CD4-positive, alpha-beta T cell (primary cell): ENCODE measurements at places on chromosomes 11 and 22.
A peak's percentile ranks its signal among the peaks of the same experiment; 100 is the strongest.

DNA sequence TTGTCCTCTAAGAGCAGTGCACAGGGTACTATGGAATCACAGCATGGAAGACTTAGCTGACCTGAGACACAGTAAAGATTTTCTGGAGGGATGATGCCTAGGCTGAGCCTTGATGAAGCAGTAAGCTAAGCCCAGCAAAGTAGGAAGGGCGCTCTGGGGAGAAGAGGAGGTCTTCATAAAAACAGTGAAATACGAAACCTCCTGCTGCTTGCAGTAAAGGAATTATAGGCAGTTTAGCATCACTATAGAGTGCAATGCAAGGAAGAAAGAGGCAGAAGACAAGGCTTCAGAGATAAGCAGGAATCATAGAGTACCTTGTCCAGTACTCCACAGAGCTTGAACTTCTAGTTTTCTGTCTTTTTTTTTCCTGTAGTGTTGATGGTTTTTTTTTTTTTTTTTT is 555.7 kb upstream of the CADM1 start:
- DNase-seq, result no peak

DNA sequence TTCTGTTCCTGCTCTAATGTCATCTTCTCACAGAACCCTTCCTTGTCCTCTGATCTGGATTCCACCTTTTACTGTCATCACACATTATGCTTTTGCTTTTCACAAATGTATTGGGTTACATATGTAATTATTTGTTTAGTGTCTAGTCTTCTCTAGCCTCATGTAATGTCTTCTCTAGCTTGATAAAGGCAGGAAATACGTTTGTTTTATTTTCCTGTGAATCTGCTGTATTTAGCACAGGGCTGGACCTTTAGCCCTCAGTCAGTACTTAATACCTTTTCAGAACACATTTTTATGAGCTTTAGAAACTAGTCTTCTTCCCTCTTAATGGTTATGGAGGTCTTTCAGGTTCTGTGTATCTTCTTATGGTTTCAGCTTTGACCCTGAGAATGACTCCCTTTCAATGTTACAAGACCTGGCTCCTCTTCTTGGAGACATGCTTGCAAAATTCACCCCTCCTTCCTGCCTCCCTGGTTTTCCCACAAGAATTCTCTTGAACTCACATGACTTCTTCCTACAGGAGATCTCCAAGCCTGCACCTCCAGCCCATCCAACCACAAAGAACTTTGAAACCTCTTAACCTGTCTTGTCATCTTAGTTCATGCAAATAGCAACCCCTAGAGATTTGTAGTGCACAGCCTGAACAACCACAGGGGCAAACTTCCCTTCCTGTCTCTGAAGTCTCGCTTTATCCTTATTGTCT is 132.7 kb upstream of the DDI1 start:
- no peak for DNase-seq

DNA sequence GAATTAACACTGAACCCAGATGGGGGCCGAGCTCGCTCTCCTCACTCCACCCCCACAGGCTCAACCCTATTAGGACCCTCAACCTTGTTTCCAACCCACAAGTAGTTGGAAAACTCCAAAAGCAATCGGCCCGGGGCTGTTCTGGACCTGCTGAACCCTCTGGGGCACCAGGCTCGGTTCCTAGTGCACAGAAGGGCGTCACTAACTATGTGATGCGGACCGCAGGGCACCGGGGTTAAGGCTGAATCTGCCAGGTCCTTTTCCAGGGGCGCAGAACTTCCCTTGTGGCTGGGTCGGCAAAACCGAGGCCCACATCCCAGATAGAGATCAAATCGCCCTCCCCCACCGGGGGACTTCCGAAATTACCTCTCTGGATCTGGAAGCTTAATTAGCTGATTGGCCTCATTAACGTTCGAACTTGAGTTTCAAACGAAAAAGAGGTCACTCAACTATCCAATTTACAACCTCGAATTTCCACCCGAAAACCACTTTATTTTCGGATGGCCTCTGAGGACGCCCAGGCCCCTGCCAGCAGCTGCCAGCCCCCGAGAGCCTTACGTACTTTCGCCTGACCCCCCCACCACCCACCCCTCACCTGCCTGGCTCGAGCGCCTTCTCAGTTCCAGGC is 1.7 kb downstream of the SHANK2 start:
- DNase-seq, result no peak

- DNase-seq, result no peak
Observed at GRCh38 chr11:12403122-12403996, 26.0 kb downstream of the PARVA start.

GRCh38 chr22:26170112-26170492 is 840 bp downstream of the SEZ6L start:
- DNase-seq, result no peak

GRCh38 chr11:35153280-35153679 is 14.3 kb downstream of the CD44 start:
- no peak for DNase-seq

DNA sequence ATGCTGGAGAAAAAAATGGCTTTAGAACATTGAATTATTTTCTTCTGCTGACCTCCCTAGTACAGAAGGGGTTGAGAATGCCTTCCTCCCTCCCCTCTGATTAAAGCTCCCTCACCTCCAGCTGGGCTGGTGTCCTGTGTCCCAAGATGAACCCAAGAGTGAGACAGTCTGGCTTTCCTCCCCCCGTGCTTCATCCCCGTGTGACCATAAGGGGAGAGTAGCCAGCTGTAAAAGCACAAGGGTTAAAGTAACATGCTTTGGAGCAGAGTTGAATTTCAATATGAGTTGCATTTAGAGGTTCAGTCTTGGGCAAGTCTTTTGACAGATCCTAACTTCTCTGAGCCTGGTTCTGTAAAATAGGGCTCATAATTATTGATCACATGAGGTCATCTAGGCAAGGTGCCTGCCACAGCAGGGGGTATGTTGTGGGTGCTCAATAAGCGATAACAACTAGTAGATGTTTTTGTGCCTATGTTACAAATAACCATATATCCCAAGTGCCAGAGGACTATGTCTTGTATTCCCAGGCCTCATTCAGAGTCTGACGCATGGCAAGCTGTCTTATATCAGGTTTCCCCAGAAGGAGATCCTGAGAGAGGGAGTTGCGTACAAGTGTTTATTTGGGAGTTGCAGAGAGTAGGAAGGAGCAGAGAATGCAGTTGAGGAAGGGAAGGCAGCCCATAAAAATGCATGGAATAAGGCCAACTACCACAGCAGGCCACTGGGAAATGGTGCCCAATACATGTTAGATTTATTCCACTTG is 4.1 kb downstream of the PRG2 start:
- DNase-seq, result no peak

DNA sequence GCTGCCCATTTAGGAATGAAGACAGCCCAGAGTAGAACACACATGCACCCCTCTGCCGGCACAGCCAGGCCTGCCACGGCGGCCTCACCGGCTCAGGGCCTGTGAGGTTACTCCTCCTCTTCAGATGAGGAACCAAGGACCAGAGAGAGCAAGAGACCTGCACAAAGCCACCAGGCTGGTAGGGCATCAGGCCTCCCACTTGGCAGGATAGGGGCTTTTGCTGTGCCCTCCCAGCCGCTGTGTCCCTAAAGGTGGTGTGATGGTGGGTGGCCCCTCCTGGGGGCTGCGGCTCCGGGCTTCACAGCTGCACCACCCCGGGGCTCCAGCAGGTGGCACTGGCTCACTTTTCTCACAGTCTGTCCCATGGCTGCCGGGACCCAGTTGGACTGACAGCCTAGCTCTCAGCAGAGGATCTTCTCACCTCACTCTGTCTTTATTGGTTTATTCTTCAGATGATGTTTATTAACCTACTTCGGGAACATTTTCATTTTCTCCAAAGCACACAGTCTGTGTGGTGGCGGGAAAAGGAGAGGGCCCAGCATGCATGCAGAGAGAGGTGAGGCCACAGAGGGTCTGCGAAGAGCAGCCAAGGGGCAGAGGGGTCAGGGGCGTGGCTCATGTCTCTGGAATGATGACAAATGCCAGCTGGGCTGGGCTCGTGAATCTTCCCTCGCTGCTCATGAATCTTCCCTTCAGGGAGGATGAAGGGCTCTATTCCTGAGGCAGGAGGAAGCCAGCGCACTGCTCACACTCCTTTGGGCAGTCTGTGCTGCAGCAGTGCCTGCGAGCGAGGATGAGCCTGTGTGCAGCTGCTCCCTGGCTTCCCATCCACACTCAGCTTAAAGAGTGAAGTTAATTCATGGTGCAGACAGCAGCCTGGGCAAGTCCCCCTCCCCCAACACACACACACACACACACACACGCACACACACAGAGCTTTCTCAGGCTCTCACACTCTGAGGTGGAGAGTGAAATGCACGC is 101.1 kb upstream of the PITPNB start:
- DNase-seq, result peak; percentile 60

DNA sequence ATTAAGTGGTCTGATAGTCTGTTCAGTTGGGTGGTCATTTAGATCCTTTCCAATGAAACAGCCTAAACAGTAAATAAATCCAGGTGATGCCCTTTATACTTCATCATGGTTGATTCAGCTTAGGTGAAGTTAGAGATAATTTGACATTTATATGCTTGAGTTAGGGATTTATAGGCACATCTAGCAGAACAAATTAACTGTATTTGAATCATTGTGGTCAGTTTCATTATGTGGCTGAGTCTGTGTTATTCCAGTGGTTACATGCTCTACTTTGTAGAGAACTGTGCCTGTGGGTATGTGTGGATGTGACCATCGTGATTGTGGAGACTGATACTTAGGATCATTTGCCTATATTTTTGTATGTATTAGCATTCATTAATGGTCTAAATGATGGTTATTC is 194.6 kb downstream of the DDX10 start:
- no peak for DNase-seq

GRCh38 chr22:22167791-22168189 is 76.8 kb upstream of the VPREB1 start:
- no peak for DNase-seq

- no peak for DNase-seq
Observed at GRCh38 chr11:14423633-14424032, 64.7 kb upstream of the RRAS2 start.

DNA sequence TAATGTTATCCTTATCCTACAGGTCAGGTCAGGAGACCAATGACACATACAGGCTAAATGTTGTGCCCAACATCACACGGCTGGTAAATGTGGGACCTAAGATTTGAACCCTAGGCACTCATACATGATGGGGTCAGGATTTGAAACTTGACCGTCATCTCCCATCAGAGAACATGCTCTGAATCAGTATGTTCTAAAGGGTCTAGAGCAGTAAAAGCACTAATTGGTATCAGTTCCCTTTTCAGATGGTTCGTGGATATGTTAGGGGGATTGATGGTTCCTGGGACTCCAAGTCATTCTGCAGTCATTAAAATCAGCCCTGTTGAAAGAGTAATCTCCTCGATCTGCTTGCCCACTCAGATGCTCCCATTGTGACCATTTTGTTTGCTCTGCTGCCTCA is 65.5 kb downstream of the BMAL1 start:
- DNase-seq, result no peak

GRCh38 chr11:22898036-22898435 is 37.8 kb upstream of the CCDC179 start:
- DNase-seq, result no peak

DNA sequence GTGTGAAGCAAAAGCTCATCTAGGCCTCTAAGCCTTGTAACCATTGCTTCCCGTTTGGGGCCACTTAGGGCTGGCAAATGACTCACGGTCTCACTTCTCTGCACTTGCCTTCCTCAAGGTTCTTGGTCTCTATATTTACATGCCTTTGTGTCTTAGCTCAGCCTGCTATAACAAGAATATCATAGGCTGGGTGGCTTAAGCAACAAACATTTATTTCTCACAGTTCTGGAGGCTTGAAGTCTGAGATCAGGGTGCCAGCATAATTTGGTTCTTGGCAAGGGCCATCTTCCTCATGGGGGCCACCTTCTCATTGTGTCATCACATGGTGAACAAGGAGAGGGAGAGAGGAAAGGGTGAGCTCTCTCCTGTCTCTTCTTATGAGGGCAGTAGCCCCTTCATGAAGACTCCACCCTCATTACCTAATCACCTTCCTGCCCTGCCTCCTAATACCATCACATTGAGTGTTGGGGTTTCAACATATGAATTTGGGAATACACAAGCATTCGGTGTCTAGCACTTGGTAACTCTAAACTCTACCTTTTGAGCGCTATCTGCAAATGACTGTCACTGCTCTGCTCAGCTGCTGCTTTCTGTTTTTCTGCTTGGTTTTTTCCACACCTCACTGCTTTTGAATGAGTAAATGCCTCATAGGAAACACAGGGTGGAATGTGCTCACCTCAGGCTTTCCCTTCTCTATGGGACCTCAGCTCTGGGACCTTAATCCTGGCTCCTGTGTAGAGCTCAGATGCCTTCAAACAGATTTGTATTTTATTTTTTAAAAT is 16.2 kb upstream of the ME3 start:
- no peak for DNase-seq

DNA sequence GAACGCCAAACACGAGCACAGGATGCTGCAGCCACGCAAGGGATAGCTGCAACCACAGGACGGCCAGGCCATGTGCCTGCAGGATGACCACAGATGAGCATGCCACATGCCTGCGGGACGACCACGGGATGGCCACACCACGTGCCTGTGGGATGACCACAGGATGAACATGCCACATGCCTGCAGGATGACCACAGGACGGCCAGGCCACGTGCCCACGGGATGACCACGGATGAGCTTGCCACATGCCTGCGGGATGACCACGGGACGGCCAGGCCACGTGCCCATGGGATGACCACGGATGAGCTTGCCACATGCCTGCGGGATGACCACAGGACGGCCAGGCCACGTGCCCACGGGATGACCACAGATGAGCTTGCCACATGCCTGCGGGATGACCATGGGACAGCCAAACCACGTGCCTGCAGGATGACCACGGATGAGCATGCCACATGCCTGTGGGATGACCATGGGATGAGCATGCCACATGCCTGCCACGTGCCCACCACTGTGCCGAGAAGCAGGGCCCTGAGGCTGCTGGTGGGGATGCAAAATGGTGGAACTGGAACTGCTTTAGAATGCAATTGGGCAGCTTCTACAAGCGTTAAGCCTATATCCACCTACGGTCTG is 12.8 kb upstream of the MOB2 start:
- no peak for DNase-seq

GRCh38 chr11:87719326-87720073 is 455.7 kb downstream of the RAB38 start:
- no peak for DNase-seq

DNA sequence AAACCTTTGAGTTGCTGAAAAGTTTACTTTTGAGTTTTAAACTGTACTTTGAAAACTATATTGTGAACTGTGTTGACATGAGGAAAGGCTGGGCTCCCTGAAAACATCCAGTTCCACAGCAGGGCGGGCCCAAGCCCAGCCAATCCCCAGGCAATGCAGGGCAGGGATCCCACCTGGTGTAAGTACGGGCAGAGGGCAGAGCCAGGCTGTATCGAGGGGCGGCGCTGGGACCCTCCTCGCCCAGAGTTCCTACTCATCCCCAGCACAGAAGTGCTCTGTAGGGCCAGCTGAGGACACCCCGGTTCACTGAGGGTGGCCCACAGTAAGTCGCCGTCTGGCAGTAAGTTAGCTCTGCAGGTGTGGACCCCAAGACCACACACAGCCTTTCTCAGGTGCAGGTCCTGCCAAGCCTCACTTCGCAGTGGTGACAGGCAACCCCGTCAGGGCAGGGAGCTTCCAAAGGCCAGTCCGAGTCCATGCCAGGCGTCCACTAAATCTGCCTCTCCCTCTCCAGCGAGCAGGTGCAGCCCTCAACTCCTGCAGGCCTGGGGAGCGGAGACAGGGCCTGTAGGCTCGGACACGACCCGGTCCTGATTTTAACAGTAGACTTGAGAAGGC is 6.3 kb downstream of the RASSF7 start:
- DNase-seq, result no peak
